ENCODE measurements at places on chromosomes 2 and 18. TPM values are rescaled to one million over a fixed set of nuclear protein-coding genes. Genes with fewer than 3 reads are reported as not detected.

GRCh38 chr2:29591600-29591999 is 329.8 kb downstream of the ALK start:
- DNase-seq = no peak

DNA sequence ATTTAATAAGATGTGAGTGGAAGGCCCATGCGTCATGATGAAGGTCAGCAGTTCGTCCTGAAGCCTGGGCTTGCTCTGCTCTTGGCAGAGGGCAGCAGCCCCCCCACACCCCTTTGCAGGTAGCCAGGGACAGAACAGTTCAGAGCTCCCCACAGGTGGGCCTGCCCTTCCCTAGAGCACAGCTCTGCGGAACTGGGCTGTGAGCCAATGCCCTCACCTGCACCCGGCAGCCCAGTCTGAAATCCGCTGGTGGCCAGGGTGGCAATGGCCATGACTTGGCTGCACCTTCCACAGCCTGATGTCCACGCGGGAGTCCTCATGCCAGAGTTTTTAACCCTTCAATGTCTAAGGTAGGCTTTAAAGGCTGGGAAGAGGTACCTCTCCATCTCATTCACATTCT is 136.7 kb downstream of the ACKR3 start:
- no peak for DNase-seq

DNA sequence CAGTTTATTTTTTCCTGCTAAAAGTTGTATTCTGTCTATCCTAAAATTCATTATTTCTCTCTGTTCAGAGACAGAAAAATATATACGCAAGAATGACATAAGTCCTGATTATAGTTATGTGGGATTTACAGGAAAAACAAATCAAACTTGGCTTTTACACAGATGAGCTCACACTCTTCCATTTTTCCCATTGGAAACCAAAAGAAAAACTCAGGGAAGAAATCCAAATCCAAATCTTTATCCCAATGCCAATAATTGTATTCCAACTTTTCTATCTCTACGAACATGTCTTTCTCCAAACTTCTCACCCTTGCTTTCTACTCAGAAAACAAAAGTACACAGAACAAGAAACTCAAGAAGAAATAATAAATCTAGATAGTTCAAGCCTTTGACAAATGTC is 249.1 kb upstream of the TMEFF2 start:
- no peak for DNase-seq

GRCh38 chr18:72325307-72325706 is 218.8 kb downstream of the CBLN2 start:
- DNase-seq = no peak

FANCL gene
- total RNA-seq = 25.9 TPM

HOXD9 gene
- total RNA-seq = 2.3 TPM

ANKRD30BL gene
- not detected for total RNA-seq

ADAM23 gene
- 1.2 TPM for total RNA-seq

All from MG63 (cell line).